Left ventricle myocardium inferior (tissue), 1 donor: ENCODE measurements at places on chromosomes 1 and 21. TPM values are rescaled to one million over a fixed set of nuclear protein-coding genes. Genes with fewer than 3 reads are reported as not detected.

DNA sequence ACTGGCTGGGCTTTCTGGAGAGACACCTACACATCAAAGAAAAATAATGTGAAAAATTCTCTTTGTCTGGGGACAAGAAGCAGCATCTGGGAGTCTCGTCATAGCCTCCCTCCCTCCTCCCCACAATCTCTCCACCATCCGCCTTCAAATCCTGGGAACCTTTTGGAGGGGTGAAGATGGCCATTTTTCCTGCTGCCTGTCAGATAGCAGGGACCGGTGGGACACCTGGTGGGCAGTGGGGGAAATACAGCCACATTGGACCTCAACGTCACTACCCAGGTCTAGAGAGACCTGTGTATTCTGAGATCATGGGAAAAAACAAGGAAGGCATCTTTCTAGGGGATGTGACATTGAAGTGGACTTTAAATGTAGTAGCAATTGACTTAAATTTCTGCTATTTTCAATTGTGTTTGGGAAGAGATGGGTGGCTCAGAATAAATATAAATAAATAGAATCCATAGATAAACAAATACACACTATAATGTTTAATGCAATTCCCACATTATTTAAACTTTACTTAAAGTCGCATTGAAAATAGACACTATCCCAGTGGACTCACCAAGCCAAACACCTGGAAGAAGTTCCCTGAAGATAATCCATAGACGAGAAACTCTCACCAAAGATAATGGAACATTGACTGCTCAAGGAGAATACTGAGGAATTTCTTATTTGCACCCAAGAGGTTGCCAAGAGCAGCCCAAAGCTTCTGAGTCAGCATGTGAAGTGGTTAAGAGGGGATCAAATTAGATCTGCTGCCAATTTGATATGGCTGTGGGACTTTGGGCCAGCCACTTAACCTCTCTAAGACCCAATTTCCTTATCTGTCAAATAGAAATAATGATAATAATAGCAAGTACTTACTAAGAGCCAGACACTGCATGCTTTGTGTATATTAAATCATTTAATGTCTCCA, 147.6 kb upstream of the CAMK1G start:
- DNase-seq: peak; percentile 64

DNA sequence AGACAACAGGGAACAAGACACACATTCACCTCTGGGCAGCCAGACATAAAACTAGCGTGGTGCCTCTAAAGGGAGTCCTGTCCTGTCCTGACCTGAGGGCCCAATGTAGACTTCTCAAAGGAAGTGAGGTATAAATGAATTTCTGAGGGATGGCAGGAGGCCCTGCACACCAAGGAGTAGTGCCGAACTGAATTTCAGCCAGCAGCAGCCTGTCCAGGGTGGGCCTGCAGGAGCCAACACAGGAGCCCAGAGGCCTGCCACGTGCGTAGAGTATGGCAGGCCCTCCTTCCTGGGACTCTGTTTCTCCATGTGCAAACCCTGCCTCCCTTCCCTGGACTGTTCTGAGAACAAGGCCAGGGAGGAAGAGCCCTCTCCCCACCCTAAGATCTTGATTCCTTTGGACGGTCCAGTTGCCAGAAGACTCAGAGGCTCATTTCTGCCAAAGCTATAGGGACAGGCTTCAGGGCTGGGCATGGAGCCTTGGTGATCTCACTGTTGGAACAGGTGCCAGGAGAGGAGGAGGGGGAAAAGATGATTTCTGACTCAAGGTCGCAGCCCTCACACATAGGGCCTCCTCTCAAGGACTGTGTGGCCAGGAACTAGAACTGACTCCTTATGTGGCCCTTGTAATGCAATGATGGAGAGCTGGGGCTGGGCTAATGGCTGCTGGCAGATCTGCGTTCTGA, 1.8 kb upstream of the FABP3 start:
- peak; percentile 59 for DNase-seq

GRCh38 chr1:154344977-154345837, 19.9 kb downstream of the ATP8B2 start:
- no peak for DNase-seq

DNA sequence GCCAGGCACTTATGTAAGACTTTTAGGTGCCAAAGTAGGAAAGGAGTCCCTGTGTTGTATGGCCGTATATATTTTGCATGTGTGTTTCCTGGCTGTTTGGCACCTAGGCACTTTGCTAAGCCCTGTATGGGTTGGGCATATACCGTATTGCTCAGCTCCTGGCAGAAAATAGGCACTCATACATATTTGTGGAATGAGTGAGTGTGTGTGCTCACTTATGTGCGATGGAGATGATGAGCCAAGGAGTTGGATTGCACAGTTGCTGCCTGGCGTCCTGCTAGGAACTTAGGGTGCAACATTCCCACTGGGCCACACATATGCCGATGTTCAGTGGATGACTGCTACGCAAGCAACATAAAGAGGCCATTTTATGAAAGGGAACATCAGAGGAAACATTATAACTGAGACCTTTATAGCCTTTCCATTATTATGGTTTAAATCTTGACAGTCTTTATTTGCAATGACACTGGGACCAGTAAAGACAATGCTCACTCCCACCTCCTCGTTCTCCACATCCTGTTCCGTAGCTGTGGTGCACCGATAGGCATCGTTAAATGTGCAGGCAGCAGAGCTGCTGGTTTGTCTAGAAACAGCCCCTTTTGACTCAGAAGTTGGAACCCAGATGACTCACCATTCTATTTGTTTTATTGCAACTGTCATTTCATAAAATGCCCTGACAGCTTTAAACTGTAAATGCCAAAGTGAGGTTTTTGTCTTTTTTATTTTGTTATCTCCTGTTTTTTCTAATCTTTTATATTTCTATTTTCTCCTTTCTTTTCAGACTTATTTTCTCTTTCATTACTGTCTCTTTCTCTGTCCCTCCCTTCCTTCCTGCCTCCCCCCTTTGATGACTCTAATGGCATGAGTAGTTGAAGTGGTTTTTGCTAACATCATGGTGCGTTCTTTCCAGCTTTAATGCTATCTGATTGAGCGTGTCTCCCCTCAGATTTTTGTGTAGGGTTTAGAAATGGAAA, 36.1 kb downstream of the PEX14 start:
- DNase-seq: no peak

GRCh38 chr1:232393010-232393409, 236.9 kb downstream of the SIPA1L2 start:
- DNase-seq: no peak

- no peak for DNase-seq
These were observed 32.6 kb downstream of the RUNX3 start for GRCh38 chr1:24897263-24898151.

GRCh38 chr1:201904579-201904978, 15.9 kb downstream of the SHISA4 start:
- DNase-seq: no peak

DNA sequence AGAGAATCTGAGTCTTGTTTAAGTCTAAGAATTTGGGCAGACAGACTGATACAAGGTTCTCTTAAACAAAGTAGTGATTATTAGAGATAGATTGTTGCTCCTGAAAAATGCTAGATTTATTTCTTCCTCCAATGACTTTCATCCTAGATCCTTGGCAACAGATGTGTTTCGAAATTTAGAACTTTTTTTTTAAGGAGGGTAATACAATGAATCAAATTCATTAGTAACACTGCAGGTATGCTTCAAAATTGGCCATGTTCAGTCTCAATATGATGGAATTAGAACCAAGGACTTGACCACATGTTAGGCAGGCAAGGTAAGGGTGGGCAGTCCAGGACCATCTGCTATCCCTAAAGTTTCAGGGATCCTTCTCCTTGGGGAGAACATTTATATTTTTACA, 4.5 kb upstream of the LCE1F start:
- no peak for DNase-seq

GRCh38 chr1:234893725-234894630, 234.7 kb downstream of the TOMM20 start:
- no peak for DNase-seq

GRCh38 chr1:202172015-202172355, 11.6 kb upstream of the PTPN7 start:
- no peak for DNase-seq

DNA sequence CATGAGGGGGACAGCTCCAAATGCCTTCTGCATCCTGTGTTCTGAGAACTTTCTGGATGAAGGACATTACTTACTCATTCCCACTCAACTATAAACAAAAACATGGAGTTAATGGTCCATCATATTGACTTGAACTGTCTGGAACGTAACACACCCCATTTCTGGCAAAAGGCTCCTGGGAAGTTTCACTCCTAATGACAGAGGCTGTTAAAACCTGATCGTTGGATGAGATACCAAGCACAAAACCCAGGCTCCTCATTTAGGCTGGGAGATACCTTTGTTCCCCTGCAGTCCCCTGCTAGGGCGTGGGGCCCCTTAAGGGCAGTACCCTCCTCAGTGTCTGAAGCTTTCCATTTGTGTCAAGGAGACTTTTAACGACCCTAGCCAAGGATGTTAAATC, 78.9 kb downstream of the RHOU start:
- DNase-seq: no peak

GRCh38 chr21:35428489-35428888, 379.4 kb upstream of the RUNX1 start:
- peak; percentile 32 for DNase-seq

DNA sequence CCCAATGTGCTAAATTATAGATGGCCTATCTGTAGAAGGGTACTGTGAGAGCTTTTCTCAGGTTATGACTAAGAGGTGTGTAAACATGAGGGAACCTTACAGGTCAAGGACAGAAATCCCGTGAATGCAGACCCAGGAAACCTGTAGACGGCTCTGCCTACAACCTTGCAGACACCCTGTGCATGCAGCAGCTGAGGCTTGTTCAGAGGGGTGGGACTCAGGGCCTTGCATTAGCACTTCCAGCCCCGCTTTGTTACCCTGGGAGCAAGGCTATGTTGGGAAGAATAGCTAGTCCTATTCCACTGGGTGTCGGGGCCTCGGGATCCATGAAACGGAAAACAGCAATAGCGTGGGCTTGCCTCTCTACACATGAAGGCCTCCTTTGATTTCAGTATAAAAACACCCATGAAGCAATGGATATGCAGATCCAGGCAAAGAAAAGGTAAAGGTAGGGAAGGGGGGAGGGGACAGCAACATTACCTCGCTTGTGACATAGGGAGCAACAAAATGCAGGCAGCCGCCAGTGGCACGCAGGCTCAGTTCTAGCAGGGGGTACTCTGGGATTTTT, 9.5 kb upstream of the NDUFS5 start:
- DNase-seq: no peak

DNA sequence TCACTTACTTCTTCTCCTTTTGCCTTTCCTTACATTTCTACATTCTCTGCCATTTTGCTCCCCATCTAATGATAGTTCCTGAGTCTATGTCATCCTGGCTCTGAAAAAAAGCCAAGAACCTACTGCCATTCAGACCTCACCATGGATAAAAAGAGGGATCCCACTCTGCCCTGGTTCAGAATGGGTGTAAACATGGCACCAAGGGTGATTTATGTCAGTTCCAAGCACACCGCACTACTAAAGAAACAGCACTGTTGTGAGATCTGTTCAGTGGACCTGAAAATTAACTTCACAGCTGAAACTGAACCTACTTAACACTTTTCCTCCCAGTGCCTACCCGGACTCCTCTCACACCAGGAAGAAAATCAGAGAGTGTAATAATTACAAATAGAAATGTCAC, 72.3 kb upstream of the NTPCR start:
- no peak for DNase-seq

- peak; percentile 26 for DNase-seq
These were observed 17.9 kb downstream of the UBL4B start for GRCh38 chr1:110130113-110130591.

DNA sequence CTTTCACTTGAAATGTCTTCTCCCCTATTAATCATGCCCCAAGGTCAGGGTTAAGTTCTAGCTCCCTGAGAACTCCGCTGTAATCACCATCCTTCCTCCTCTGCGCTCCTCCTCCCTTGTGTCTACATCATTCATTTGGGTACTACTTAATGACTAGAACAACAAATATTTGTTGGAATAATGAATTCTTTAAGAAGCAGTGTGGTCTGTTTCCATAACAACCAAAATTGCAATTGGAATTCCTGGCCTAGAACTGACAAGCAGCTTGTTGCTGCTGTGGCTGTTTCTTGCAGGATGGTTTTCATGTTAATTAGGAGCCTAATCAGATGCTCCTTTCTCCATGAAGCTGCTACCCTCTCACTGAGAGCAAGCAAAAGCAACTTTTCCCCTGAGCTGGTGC, 192.5 kb downstream of the ZZZ3 start:
- no peak for DNase-seq

DNA sequence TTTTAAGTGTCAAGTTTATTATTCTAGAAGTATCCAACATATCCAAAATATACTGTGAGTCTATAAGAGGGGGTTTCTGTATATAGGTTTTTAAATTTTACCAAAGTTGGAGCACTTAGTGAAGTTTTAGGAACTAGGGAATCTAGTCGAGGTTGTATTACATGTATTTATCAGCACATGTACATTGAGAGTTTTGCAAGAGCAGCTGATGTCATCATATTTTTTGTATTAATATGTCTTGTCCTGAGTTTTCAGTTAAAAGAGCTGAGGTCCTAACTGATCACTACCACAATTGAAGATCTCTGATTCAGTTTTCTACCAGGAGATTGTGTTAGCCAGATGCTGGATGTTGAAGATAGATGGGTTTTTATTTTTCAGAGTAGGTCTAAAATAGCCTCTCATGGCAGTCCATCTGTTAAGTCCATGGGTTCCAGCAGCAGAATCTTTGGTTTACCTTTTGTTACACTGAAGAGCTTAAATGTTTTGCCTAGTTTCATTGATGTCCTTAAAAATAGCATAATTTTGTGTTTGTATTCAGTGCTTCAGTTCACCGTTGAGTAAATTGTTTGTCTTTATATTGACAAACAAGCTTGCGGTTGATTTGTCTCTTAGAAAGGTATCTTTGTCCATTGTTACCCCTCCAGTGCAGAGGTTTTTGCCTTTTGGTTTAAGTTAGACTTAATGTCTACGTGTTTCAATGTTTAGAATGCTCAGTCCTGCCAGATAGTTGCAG, 16.0 kb downstream of the YBX1 start:
- no peak for DNase-seq

SWT1 gene
- 7.4 TPM for total RNA-seq

CFAP74 gene
- total RNA-seq: not detected

RYR2 gene
- 783 TPM for total RNA-seq

TAS1R1 gene
- not detected for total RNA-seq

HTR6 gene
- not detected for total RNA-seq
